ENCODE measurements at places on chromosomes 5 and 9.

DNA sequence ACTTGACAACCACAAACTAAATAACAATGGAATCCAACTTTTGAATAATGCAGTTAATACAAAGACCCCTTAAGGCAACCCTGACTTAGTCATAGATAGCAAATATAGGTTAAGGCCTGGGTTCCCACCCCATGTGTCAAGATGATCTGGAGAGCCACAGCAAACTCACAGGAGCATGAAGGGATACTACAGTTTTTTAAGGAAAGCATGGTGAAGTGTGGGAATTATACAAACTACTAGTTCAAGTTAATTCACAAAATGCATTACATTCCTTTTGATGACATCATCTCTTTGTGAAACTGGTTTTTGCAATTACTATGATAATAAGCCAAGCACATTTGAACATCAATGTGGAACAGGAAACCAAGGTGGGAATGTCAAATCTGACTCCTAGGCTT, 50.6 kb downstream of the LHFPL2 start:
- DNase-seq, result peak; percentile 81

DNA sequence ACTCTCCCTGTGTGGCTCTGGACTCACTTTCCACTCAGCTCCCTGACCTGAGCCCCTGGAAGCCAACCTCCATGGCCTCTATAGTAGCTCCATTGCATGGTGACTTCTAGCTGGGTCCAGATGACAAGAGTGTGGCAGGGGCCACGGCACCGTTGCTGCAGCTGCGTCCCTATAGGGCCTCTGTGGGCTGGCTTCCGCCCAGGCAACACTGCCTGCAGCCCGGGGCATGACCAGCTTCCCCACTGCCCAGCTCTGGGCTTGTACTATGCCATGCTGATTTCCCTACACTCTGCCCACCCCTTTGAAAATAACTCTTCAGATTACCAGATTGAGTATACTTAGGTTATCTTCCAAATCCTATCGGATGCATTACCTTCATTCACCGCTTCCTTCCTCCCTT, 73.8 kb upstream of the NEURL1B start:
- DNase-seq, result no peak

DNA sequence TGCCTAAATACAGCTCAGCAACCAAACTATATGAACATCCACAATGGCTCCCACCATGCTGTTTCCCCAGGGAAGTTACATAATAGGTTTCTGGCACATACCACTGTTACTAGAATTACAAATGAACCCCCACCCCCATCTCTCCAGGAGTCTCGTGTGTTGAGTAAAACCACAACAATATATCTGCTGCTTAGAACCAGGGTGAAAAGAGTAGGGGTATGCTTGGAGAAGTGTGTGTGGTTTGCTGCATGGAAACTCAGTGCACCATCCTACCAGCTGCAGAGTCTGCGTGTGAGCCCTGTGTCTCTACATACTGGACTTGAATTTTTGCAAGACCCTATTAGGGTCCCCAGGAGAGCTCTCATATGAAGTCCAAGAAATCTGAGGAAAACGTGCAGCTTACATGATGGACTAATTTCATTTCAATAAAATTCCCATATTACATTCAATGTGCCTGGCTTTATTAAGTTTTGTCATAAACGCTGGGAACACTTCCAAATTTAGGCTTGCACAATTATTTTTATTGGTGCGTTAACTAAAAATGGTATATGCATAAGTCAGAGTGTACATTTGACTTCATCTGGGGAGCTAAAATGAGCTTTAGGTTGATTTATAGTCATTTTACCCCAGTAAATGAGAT, 104.5 kb upstream of the NFIB start:
- no peak for DNase-seq

- DNase-seq, result no peak
Measured at GRCh38 chr5:42483472-42484154, 60.4 kb downstream of the GHR start.

DNA sequence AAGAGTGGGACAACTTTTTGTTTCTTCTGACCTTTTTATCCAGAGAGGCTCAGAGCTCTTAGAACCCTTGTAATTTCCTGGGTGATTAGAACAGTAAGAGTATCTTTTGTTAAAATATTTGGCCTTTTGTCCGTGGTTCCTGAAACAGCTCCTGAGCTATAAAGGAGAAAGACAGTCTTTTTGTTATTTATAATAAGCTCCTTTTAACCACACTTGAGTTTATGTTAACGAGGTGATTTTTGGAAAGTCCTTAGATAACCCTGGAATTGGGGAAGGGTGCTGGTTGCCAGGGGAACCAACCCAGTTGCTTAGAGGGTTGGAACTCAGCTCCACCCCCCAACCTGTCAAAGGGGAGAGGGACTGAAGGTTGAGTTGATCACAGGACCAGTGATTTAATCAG, 4.8 kb downstream of the ZNF483 start:
- no peak for DNase-seq

DNA sequence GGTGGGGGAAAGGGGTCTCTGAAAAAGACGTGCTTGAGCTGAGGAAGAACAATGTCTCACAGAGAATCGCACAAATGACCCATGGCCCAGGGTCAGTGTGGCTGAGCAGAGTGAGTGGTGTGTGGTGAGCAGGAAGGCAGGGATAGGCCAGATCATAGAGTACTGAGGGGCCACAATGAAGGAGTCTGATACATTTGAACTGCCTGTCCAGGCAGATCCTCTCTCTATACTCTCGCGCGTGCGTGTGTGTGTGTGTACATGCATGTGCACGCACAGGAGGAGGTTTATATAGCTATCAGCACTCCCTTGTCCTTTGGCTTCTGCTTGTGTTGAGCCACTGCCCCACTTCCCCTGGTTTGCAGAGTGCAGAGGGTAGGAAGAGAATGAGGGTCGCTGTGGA, 294.0 kb downstream of the ZNF608 start:
- DNase-seq, result no peak

- DNase-seq, result no peak
Measured at GRCh38 chr5:126000507-126000906, 422.7 kb upstream of the GRAMD2B start.

GRCh38 chr5:78523314-78524193, 125.0 kb downstream of the LHFPL2 start:
- DNase-seq, result no peak

DNA sequence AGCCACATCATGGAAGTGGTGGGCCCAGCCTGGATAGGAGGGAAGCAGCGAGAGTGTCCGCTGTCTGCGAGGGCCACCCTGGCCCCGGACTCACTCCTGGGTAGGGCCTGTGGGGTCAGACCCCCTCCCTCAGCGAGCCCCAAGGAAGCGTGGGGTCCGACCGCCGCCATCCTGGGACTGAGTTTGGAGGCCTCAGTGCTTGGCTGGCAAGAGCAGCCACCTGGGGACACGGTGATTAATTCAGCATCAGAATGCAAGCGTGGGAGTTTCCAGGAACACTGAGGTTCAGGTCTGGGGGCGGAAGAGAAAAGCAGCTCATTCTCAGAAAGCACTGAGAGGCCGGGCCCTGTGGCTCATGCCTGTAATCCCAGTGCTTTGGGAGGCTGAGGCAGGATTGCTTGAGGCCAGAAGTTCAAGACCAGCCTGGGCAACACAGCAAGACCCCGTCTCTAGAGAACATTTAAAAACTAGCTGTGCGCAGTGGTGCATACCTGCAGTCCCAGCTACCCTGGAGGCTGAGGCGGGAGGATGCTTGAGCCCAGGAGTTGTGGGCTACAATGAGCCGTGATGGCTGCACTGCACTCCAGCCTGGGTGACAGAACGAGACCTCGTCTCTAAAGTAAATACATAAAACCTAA, 18.3 kb upstream of the CAMSAP1 start:
- no peak for DNase-seq

DNA sequence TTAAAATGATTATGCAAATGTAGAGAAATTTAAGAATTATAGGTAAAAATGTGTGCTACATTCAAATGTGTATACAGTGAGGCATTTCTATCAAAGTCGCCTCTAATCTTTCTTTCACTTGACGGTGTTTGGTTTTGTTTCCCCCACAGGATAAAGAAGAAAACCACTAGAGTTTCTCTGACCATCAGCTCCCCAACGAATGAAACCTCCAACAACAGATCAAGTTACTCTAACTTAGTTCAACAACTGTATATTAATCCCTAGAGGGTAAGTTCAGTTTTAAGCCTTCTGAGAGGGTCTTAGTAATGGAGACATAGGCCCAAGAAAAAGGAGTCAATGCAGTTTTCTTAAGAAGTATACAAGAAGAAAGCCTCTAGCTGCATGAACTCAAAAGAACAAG, 11.5 kb upstream of the MYOT start:
- DNase-seq, result no peak

GRCh38 chr9:119003882-119004617, 365.2 kb downstream of the BRINP1 start:
- DNase-seq, result peak; percentile 59

DNA sequence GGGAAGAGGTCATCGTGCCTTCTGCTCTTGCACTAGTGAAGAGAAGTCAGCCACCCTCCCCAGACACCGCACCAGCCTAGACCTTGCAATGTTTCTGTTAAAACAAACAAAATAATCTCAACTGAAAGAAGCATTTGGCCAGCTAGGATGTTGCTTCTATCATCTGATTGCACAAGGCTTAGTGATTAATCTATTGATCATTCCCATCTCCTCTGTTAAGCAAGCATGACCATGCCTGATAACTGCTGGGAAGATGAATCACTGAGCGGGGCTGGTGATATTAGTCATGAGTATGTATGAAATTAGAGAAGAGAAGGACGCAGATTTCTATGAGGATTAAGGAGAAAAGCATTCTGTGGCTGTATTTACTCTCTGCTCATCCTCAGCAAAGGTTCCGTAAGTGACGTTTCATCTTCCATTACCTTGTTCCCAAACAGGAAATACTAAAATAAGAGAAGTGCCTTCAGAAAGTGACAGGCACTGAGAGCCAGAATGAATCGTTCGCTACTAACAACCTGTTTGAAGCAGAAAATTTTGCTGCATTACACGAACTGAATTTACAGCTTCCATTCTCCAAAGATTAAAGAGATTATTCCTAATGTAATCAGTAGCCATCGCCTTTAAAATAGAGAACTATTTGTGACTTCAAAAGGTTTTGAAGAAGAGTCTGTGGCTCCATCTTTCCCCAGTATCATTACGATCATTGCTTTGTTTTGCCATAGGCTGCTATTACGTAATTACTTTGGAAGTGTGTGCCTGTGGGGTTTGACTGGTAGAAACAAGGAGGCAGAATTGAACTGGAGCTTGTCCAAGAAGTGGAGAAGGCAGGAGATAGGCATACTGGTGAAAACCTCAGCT, 219.1 kb downstream of the MED10 start:
- DNase-seq, result peak; percentile 57

- peak; percentile 10 for DNase-seq
Measured at GRCh38 chr9:103789686-103790085, 304.4 kb upstream of the SMC2 start.

- DNase-seq, result no peak
Measured at GRCh38 chr5:35408146-35408545, 177.9 kb upstream of the PRLR start.
